ENCODE measurements at places on chromosomes 2 and 18.
A peak's percentile ranks its signal among the peaks of the same experiment; 100 is the strongest.

GRCh38 chr2:16962505-16962904 lies 296.9 kb upstream of the CYRIA start:
- DNase-seq, result no peak

GRCh38 chr2:118050974-118051373 lies 37.1 kb upstream of the CCDC93 start:
- no peak for DNase-seq

DNA sequence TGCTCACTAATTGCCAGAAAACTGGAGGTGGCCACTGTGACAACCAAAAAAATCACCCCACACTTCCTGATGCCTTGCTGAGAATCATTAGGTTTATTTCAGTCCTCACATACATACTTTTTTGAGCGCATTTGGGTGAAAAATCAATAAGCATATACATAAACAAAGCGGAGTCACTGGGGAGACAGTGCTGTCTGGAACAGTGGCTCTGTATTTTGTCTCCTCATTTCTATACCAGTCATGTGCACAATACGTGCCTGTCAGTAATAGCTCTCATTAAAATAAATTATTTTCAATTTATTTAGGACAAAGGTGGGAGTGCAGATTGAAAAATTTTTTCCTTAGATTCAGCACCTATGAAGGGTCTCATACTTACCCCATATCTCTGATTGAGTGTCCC lies 48.2 kb downstream of the CXCR4 start:
- DNase-seq, result no peak

DNA sequence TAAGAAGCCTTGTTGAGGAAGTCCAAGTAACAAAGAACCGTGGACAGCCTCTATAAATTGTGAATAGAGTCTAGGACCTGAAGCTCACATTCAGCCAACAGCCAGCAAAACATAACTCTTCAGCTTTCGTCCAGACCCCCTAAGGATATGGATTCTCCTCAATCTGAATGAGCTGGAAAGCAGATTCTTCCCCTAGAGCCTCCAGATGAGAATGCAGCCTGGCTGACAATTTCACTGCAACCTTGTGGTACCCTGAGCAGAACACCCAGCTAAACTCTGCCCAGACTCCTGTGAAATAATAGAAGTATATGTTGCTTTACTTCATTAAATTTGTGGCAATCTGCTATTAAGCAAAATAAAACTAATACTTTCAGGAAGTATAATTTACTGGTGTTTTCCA lies 483.5 kb upstream of the SLC8A1 start:
- DNase-seq, result no peak

DNA sequence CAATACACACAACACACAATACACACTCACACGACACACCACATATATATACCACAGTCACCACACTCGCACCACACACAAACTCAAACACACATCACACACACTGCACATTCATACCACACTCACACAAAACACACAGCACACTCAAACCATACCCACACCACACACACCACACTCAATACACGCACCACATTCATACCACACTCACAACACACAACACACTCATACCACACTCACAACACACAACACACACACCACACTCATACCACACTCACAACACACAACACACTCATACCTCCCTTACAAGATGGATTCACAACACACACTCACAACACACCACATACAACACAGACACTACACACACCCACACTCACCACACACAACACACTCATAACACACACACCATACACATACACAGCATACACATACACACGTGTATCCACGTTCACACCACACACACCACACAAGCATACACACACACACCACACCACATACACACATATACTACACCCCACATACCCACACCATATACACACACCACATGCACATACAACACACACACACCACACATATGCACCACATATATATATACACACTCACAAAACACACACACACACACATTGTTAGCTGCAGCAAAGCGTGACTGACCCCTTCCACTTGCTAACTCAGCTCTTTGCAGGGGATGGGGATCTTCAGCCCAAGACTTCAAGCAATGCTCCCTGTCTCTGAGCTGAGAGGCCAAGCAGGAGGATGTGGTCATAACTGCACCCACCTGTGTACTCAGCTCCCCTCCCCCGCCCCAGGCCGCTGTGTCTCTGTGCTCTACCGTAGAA lies 59.0 kb downstream of the SDC1 start:
- DNase-seq, result no peak

- peak; percentile 36 for DNase-seq
Measured at GRCh38 chr2:218282173-218282991, 9.9 kb downstream of the TMBIM1 start.

- DNase-seq, result peak; percentile 47
Measured at GRCh38 chr18:45449418-45450227, 165.7 kb upstream of the SLC14A2 start.

- peak; percentile 54 for DNase-seq
Measured at GRCh38 chr18:45291621-45292615, 323.4 kb upstream of the SLC14A2 start.

- no peak for DNase-seq
Measured at GRCh38 chr18:70870292-70870691, 581.4 kb downstream of the SOCS6 start.

GRCh38 chr2:60524874-60525273 lies 28.6 kb downstream of the BCL11A start:
- DNase-seq, result no peak

- no peak for DNase-seq
Measured at GRCh38 chr18:36301884-36302283, 4.4 kb downstream of the FHOD3 start.

- no peak for DNase-seq
Measured at GRCh38 chr18:58960946-58961722, 96.5 kb downstream of the ZNF532 start.

GRCh38 chr2:212592695-212593094 lies 54.1 kb upstream of the ERBB4 start:
- no peak for DNase-seq

GRCh38 chr2:218022131-218022850 lies 19.5 kb upstream of the TNS1 start:
- DNase-seq, result no peak

- DNase-seq, result no peak
Measured at GRCh38 chr2:64081046-64081445, 61.8 kb upstream of the VPS54 start.

- no peak for DNase-seq
Measured at GRCh38 chr2:113032737-113033136, 19.9 kb downstream of the IL36B start.

DNA sequence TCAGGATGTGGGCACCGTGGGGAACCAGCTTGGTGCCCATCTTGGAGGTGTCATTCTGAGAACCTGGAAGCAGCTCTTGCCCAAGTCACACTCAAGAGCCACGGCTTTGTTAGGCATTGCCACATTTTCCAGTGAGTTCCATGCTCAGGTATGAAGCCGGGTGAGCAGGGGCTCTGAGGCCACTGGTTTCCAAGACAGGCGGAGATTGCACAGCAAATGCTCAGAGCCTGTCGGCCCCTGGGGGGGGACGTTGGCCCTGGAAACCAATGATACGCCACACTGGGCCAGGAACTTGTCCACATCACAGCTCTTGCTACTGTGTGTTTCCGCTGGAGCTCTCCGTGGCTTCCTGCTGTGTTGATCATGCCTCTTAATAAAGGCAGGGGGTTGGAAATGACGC lies 52.5 kb upstream of the SALL3 start:
- DNase-seq, result no peak

DNA sequence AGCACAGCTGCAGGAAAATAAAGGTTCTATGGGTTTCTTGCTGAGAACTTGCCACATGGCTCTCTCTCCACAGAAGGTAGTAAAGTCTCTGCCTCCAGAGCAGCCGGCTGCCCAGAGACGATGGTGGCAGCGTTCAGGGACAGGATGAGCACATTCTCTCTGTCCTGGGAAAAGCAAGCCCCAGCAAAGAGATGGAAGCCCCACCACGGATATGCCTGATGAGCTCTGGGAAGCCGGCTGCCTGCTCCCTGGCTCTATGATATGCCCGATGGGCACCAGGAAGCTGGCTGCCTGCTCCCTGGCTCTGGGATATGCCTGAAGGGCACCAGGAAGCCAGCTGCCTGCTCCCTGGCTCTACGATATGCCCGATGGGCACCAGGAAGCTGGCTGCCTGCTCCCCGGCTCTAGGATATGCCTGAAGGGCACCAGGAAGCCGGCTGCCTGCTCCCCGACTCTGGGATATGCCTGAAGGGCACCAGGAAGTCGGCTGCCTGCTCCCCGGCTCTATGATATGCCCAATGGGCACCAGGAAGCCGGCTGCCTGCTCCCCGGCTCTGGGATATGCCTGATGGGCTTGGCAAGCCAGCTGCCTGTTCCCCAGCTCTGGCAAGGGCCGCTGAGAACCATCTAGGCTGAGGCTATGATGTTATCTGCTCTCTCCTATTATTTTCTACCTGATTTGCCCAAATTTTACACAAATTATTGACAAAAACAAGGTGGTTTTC lies 21.5 kb upstream of the SNTG2 start:
- DNase-seq, result no peak

DNA sequence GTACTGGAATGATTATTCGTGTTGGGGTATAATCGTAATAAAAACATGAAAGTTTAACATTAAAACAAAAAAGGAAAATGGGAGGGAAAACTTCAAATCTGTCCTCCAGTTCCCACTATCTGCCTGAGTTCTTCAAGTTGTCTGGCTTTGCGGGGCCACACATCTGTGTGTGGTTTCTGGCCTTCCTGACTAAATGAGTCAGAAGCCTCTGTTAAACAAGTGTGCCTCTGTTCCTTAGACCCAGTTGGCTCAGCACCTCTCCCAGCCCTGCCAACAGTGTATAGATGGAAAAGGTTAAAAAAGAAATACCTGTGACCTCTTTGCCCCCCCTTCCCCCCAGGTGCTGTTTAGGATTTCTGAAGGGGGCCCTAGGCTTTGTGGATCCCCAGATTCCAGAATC lies 30.2 kb downstream of the XDH start:
- DNase-seq, result peak; percentile 87

DNA sequence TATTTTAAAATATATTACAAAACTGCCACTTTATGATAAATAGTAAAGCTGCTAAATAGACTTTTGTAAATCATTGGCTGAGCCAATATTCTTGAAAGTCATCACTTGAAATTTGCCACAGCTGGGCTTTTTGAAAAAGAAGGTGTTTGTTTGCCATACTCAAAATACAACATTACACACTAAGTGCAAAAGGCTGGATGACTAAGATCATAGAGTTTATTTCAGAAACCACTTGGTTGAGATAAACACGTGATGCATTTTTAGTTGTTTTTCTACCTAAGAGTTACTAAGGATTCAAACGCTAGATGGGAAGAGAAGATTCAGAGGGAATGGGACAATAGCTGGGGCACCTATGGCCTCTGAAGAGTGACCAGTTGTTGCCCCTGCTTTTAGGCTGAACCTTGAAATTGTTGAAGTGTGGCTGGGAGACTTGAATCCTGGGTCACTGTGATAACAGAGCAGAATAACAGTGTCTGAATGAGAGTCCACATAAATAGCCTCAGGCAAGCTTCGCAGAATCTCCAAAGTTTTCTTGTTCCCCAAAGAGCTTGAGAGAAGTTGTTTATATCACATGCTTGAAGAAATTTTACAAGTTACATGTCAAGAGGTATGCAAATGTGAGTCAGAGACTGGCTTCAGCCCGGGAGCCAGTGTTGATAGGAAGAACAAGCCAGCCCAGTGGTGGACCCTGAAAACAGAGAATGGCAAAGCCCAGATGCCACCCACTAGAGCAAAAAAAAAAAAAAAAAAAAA lies 409.8 kb downstream of the GPD2 start:
- DNase-seq, result no peak

GRCh38 chr2:143877056-143877455 lies 642.9 kb downstream of the ZEB2 start:
- no peak for DNase-seq

GRCh38 chr2:172596776-172597175 lies 40.9 kb downstream of the PDK1 start:
- no peak for DNase-seq

- no peak for DNase-seq
Measured at GRCh38 chr2:161265874-161266273, 42.4 kb upstream of the PSMD14 start.

DNA sequence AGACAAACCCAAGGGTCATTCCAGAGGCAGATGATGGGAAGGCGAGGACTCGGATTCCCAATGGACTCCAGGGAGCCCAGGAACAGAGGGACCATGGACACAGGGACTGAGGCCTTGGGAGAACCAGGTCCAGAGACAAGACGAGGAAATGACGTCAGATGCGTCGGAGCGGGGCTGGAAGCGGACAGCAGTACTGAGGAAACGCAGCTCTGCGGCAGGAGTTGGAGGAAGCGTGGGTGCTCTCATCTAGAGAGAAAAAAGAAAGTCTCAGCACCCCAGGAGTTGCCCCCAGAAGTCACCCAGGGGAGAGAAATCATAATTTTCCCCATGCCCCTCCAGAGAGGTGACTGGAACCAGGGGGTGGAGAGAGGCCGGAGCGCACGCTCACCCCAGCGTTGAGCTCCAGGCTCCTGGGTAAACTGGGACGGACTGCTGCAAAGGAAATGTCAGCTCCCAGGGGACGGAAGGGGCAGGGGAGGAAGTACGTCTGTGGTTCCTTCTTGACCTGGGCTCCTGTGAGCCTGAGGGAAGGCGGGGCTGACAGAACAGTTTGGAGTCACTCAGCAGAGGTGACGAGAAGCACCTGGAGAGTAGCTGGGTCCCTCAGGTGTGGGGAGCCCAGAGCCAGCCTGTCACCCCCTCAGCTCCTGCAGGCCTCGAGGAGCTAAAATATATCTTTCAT lies 44.7 kb downstream of the CMPK2 start:
- DNase-seq, result no peak

- no peak for DNase-seq
Measured at GRCh38 chr18:55457028-55457427, 131.0 kb downstream of the TCF4 start.

- DNase-seq, result no peak
Measured at GRCh38 chr2:48952143-48952542, 196.6 kb upstream of the LHCGR start.

GRCh38 chr2:20484810-20485611 lies 38.1 kb downstream of the RHOB start:
- DNase-seq, result no peak

DNA sequence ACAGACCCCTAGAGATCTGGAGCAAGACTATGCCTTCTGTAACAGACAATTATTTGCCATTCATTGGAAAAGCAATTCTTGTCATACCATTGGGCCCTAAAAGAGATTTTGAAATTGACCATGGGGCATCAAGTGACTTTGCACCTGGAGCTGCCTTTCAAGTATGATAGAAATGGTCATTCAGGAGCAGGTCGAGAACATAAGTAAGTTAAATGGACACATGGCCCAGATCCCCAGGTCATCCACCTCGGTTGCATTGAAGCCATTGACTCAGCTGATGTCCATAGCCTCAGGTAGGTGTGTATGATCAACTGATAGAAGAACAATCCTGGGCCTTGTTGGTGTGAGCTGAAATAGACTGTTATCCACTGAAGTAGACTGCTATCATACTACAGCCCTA lies 19.3 kb downstream of the CHCHD5 start:
- DNase-seq, result no peak

Measured in brain microvascular endothelial cell (primary cell).